ENCODE measurements at places on chromosomes 4 and X. TPM values are rescaled to one million over a fixed set of nuclear protein-coding genes. Genes with fewer than 3 reads are reported as not detected.

DNA sequence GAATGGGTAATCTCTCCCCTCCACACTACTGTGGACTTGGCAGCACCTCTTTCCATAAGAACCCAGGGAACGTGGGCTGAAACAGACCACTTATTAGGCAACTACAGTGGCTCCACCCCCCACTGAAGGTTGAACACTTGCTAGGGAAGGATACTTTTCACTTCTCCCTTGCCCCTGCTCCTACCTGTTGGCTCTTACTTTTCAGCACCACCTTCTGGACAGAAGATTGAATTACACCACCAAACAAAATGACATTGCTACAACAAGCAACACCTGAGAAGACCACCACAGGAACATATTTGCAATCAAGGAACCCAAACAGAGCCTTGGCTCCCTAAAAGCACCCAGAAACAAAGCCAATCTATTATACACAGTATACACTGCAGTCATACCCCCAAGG is 132.1 kb upstream of the CXCL13 start:
- H3K4me3 ChIP-seq, result no peak overlapping the region
- H3K36me3 ChIP-seq, result no peaks in the 10 kb centered on the region
- no peak overlapping the region for H3K27ac ChIP-seq

GRCh38 chrX:109840585-109840984 is 107.5 kb upstream of the ACSL4 start:
- H3K36me3 ChIP-seq, result no peaks in the 10 kb centered on the region
- no peak overlapping the region for H3K4me3 ChIP-seq
- no peak for DNase-seq
- no peak overlapping the region for H3K27ac ChIP-seq
- no peaks in the 10 kb centered on the region for H3K27me3 ChIP-seq
- peaks cover 11% of the 10 kb centered on the region for H3K4me1 ChIP-seq

DNA sequence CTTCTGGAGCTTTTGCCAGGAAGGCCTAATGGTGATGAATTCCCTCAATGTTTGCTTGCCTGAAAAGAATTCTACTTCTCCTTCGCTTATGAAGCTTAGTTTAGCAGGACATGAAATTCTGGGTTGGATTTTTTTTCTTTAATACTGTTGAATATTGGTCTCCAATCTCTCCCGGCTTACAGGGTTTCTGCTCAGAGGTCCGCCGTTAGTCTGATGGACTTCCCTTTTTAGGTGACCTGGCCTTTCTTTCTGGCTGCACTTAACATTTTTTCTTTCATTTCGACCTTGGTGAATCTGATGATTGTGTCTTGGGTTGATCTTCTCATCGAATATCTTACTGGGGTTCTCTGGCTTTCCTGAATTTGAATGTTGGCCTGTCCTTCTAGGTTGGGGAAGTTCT is 17.2 kb upstream of the TMPRSS11A start:
- no peaks in the 10 kb centered on the region for H3K36me3 ChIP-seq
- no peak for DNase-seq
- H3K4me1 ChIP-seq, result no peaks in the 10 kb centered on the region
- no peak overlapping the region for H3K4me3 ChIP-seq
- no peak overlapping the region for H3K27ac ChIP-seq

GRCh38 chrX:123876844-123877243 is 17.0 kb downstream of the XIAP start:
- H3K27me3 ChIP-seq, result no peaks in the 10 kb centered on the region
- H3K4me3 ChIP-seq, result no peak overlapping the region
- no peak overlapping the region for H3K27ac ChIP-seq
- peaks cover 1% of the 10 kb centered on the region for H3K36me3 ChIP-seq
- peaks cover 18% of the 10 kb centered on the region for H3K4me1 ChIP-seq

DNA sequence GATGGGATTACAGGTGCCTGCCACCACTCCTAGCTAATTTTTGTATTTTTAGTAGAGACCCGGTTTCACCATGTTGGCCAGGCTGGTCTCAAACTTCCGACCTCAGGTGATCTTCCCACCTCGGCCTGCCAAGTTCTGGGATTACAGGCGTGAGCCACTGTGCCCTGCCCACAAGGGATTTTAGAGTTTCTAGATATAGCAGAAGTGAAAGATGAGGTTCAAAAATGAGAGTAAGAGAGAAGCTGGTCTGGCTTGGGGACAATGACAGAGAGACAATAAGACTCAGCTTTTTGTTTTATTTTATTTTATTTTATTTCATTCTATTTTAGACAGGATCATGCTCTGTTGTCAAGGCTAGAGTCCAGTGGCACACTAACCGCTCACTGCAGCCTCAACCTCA is 30.6 kb downstream of the TRIM61 start:
- peaks cover 49% of the 10 kb centered on the region for H3K27me3 ChIP-seq
- no peaks in the 10 kb centered on the region for H3K36me3 ChIP-seq
- H3K4me1 ChIP-seq, result no peaks in the 10 kb centered on the region
- H3K27ac ChIP-seq, result no peak overlapping the region
- no peak overlapping the region for H3K4me3 ChIP-seq
- no peak for DNase-seq

- no peaks in the 10 kb centered on the region for H3K36me3 ChIP-seq
- no peaks in the 10 kb centered on the region for H3K27me3 ChIP-seq
- H3K4me1 ChIP-seq, result peaks cover 19% of the 10 kb centered on the region
- no peak overlapping the region for H3K4me3 ChIP-seq
Observed at GRCh38 chr4:158750379-158750778, 18.4 kb upstream of the FNIP2 start.

DNA sequence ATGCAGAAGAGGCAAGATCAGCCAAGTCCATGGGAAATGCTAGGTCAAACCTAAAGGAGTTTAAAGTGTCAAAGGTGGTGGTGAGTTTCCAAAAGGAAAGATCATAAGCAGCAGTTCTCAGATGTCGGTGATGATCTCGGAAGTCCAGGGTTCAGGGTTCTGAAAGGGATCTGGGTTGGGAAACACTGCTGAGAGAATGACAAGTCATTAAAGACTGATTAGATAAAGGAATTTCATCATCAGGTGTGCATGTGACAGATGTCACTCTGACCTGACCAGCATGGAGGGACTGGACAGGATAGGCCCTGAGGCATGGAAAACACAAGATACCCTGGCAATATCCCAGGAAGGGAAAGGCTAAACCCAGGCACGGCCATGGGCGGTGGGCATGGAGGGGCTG is 195.7 kb upstream of the TBL1X start:
- H3K4me1 ChIP-seq, result no peaks in the 10 kb centered on the region
- no peaks in the 10 kb centered on the region for H3K36me3 ChIP-seq
- no peak overlapping the region for H3K4me3 ChIP-seq
- no peak for DNase-seq

GRCh38 chr4:15253349-15253748 is 174.5 kb upstream of the C1QTNF7 start:
- H3K4me3 ChIP-seq, result no peak overlapping the region
- no peak for DNase-seq
- peaks cover 8% of the 10 kb centered on the region for H3K27me3 ChIP-seq
- peaks cover 14% of the 10 kb centered on the region for H3K4me1 ChIP-seq

DNA sequence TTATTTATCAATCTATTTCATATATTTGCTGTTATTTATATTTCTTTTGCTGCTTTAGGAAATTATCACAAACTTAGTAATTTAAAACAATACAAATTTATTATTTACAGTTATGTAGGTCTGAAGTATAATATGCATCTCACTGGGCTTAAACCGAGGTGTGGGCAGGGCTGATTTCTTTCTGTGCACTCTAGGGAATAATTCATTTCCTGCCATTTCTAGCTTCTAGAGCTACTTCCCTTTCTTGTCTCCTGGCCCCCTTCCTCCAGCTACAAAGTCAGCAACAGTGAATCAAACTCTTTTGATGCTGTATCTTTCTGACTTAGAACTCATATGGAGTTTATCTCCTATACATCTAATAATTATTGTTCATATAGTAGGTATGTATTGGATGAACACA is 303.5 kb upstream of the ARSJ start:
- H3K36me3 ChIP-seq, result peaks cover 20% of the 10 kb centered on the region
- H3K27ac ChIP-seq, result peak overlapping the region; percentile 27
- no peak overlapping the region for H3K4me3 ChIP-seq

DNA sequence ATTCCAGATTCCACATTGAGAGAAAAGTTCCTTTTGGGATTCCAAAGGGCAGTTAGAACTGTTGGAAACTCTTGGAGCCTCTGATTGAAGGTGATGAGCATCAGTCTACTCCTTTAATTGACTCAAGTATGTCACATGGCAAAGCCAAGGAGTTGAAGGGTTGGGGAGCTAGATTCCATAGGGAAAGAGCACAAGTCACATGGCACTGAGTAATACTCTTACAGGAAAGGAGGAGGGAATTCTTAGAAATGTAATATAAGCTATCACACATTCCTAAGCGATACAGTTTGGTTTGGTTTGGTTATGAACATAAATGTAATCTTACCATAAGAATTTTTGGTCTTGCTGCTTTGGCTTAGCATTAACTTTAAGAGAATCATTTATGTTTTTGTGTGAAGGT is 15.7 kb downstream of the SPCS3 start:
- H3K4me3 ChIP-seq, result no peak overlapping the region
- H3K36me3 ChIP-seq, result peaks cover 8% of the 10 kb centered on the region
- H3K4me1 ChIP-seq, result peaks cover 20% of the 10 kb centered on the region
- peak overlapping the region; percentile 60 for H3K27ac ChIP-seq
- H3K27me3 ChIP-seq, result no peaks in the 10 kb centered on the region

DNA sequence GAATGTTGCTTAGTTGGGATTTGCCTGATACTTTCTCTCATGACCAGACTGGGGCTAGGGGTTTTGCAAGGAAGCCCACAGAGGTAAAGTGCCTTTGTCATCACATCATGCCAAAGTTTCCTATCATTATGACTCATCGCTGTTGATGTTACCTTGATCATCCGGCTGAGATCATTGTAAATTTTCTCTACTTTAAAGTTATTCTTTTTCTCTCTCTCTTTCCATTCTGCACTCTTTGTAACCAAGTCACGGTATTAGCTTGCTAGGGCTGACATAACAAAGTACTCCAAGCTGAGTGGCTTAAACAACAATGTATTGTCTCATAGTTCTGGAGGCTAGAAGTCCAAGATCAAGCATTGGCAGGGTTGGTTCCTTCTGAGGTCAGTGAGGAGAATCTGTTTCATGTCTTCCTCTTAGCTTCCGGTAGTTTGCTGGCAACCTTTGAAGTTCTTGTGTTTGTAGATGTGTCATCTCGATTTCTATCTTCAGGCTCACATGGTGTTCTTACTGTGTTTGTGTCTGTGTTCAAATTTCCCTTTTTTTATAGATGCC is 113.0 kb downstream of the DTHD1 start:
- H3K27ac ChIP-seq, result no peak overlapping the region
- no peak for DNase-seq
- no peak overlapping the region for H3K4me3 ChIP-seq
- H3K36me3 ChIP-seq, result no peaks in the 10 kb centered on the region

DNA sequence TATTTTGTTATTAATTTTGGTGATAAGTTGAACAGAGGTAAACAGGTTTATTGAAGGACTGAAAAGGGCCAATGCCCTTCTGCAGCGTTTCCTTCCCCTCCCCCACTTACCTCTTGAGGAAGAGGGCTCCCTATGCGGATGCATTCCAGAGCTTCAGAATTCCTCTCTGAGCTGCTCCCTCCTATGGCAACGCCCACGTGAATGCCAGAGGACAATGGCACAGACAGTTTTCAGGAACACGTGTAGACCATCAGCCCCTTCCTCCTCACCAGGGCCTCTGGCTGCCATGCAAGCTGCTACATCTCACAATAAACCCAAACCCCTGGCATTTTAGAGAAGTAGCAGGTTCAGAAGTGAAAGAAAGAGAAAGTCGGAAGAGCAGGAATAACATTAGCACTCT is 127.9 kb downstream of the CHRDL1 start:
- DNase-seq, result no peak
- no peak overlapping the region for H3K27ac ChIP-seq
- no peak overlapping the region for H3K4me3 ChIP-seq
- H3K4me1 ChIP-seq, result peaks cover 3% of the 10 kb centered on the region
- no peaks in the 10 kb centered on the region for H3K36me3 ChIP-seq
- H3K27me3 ChIP-seq, result peaks cover 10% of the 10 kb centered on the region

The ZFYVE28 gene
- total RNA-seq, result 1.3 TPM

The AKAP14 gene
- not detected for total RNA-seq

The CCDC110 gene
- total RNA-seq, result 3.7 TPM

The CSAG1 gene
- total RNA-seq, result not detected

The CXCL5 gene
- total RNA-seq, result 0.22 TPM

The ARMCX1 gene
- 36.0 TPM for total RNA-seq

Data from chondrocyte (in vitro differentiated cells).